ENCODE measurements at places on chromosomes 1 and 21. TPM values are rescaled to one million over a fixed set of nuclear protein-coding genes. Genes with fewer than 3 reads are reported as not detected.

GRCh38 chr1:15031251-15031933 lies 122.2 kb upstream of the TMEM51 start:
- no peak for DNase-seq
- peaks cover 6% of the 10 kb centered on the region for H3K36me3 ChIP-seq
- H3K27ac ChIP-seq: no peak overlapping the region
- H3K27me3 ChIP-seq: no peaks in the 10 kb centered on the region
- H3K4me1 ChIP-seq: peaks cover 3% of the 10 kb centered on the region
- no peak overlapping the region for H3K4me3 ChIP-seq

- H3K36me3 ChIP-seq: peaks cover 7% of the 10 kb centered on the region
- no peak overlapping the region for H3K4me3 ChIP-seq
- no peak for DNase-seq
- no peaks in the 10 kb centered on the region for H3K27me3 ChIP-seq
Measured at GRCh38 chr1:112544011-112544688, 35.4 kb downstream of the WNT2B start.

The RAB4A gene
- 32.3 TPM for total RNA-seq

- no peaks in the 10 kb centered on the region for H3K36me3 ChIP-seq
- no peaks in the 10 kb centered on the region for H3K27me3 ChIP-seq
- no peak overlapping the region for H3K4me3 ChIP-seq
- DNase-seq: no peak
- no peaks in the 10 kb centered on the region for H3K4me1 ChIP-seq
Measured at GRCh38 chr1:170674986-170675385, 11.1 kb downstream of the PRRX1 start.

The OPRD1 gene
- total RNA-seq: not detected

GRCh38 chr21:34890724-34891612 lies 158.1 kb downstream of the RUNX1 start:
- no peak overlapping the region for H3K4me3 ChIP-seq
- H3K27ac ChIP-seq: no peak overlapping the region
- no peaks in the 10 kb centered on the region for H3K36me3 ChIP-seq

DNA sequence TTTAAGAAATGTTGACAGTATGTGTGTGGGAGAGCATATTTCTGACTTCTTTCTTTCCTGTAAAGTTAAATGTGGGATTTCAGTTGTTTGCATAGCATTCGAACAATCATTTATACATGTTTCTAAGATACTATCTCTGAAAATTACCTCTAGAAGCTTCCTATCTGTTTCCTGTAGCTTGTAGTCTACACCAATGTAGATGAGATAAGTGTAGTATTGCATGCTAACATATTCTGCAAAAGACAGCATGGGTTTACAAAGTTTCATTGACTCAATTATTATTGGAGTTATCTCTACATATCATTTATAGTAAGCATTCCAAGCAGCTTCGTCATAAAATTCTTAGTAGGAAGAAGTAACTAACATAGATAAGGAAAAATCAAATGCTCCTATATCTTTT lies 98.9 kb upstream of the DPYD start:
- H3K36me3 ChIP-seq: no peaks in the 10 kb centered on the region
- no peak overlapping the region for H3K4me3 ChIP-seq
- H3K4me1 ChIP-seq: no peaks in the 10 kb centered on the region
- DNase-seq: no peak
- H3K27ac ChIP-seq: no peak overlapping the region

- H3K36me3 ChIP-seq: no peaks in the 10 kb centered on the region
- no peak for DNase-seq
- no peaks in the 10 kb centered on the region for H3K4me1 ChIP-seq
- no peak overlapping the region for H3K27ac ChIP-seq
- no peak overlapping the region for H3K4me3 ChIP-seq
Measured at GRCh38 chr1:12209495-12209832, 20.4 kb upstream of the VPS13D start.

The SLAMF9 gene
- total RNA-seq: 0.43 TPM

The GBP6 gene
- total RNA-seq: 1.3 TPM

The POU2F1 gene
- 34.4 TPM for total RNA-seq

GRCh38 chr1:168427051-168427450 lies 116.7 kb downstream of the XCL2 start:
- H3K4me3 ChIP-seq: no peak overlapping the region
- no peaks in the 10 kb centered on the region for H3K36me3 ChIP-seq
- DNase-seq: no peak
- no peak overlapping the region for H3K27ac ChIP-seq

- no peaks in the 10 kb centered on the region for H3K27me3 ChIP-seq
- H3K4me3 ChIP-seq: no peak overlapping the region
- peak overlapping the region; percentile 91 for H3K27ac ChIP-seq
- no peak for DNase-seq
Measured at GRCh38 chr1:117122330-117123025, 929 bp upstream of the TRIM45 start.

The THEM5 gene
- total RNA-seq: not detected

- no peak for DNase-seq
- H3K4me3 ChIP-seq: no peak overlapping the region
- no peaks in the 10 kb centered on the region for H3K36me3 ChIP-seq
Measured at GRCh38 chr1:5311147-5311546, 656.7 kb downstream of the AJAP1 start.

The TMEM54 gene
- total RNA-seq: 22.4 TPM

DNA sequence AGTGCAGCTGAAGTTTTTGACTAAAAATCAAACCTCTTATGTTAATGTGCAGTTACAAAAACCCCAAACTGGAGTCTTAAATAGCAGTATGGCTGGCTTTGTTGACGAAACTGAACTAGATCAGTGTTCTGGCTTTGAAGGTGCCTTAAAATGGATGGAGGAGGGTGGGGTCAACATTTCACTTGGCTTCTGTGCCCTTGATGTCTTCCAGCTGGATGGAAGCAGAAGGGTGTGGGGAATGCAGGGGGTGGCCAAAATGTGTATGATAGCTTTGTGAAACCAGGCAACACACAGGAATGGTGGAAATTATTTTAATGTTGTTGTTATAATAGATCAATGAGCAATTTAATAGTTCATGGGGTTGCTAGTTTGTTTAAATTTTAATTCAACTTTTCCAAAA lies 96.8 kb upstream of the C1orf105 start:
- no peaks in the 10 kb centered on the region for H3K36me3 ChIP-seq
- peak; percentile 86 for DNase-seq
- H3K4me1 ChIP-seq: peaks cover 23% of the 10 kb centered on the region
- no peaks in the 10 kb centered on the region for H3K27me3 ChIP-seq
- H3K4me3 ChIP-seq: no peak overlapping the region

The LEPR gene
- total RNA-seq: 13.7 TPM

DNA sequence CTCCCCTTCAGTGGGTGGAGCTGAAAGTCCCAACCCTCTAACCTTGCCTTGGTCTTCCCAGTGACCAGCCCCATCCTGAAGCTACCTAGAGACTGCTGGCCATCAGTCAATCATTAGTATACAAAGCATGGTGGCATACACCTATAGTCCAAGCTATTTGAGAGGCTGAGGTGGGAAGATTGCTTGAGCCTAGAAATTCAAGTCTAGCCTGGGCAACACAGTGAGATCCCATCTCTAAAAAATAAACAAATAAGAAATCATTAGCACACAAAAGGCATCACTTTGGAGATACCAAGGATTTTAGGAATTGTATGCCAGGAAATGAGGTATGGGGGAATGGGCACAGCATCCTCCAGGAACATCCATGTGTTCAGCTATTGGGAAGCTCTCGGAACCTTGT lies 4.4 kb upstream of the IFI6 start:
- no peak overlapping the region for H3K4me3 ChIP-seq
- no peaks in the 10 kb centered on the region for H3K27me3 ChIP-seq
- H3K27ac ChIP-seq: no peak overlapping the region
- DNase-seq: no peak
- no peaks in the 10 kb centered on the region for H3K36me3 ChIP-seq
- H3K4me1 ChIP-seq: peaks cover 2% of the 10 kb centered on the region

GRCh38 chr1:231814021-231814420 lies 187.4 kb downstream of the DISC1 start:
- peaks cover 8% of the 10 kb centered on the region for H3K4me1 ChIP-seq
- no peak overlapping the region for H3K4me3 ChIP-seq
- peak; percentile 58 for DNase-seq

The KRTAP19-1 gene
- not detected for total RNA-seq

- H3K4me1 ChIP-seq: no peaks in the 10 kb centered on the region
- H3K27me3 ChIP-seq: no peaks in the 10 kb centered on the region
- DNase-seq: no peak
- no peak overlapping the region for H3K27ac ChIP-seq
- H3K4me3 ChIP-seq: no peak overlapping the region
Measured at GRCh38 chr1:30406996-30407864, 316.2 kb downstream of the MATN1 start.

The NES gene
- total RNA-seq: 37.3 TPM

- no peak overlapping the region for H3K27ac ChIP-seq
- H3K4me1 ChIP-seq: no peaks in the 10 kb centered on the region
- peaks cover 12% of the 10 kb centered on the region for H3K27me3 ChIP-seq
- peak; percentile 74 for DNase-seq
Measured at GRCh38 chr21:41064334-41064791, 103.6 kb upstream of the BACE2 start.

GRCh38 chr1:236734141-236734765 lies 48.0 kb downstream of the ACTN2 start:
- H3K27ac ChIP-seq: peak overlapping the region; percentile 25
- no peak for DNase-seq
- no peak overlapping the region for H3K4me3 ChIP-seq
- no peaks in the 10 kb centered on the region for H3K36me3 ChIP-seq
- H3K27me3 ChIP-seq: no peaks in the 10 kb centered on the region

The ATP1A4 gene
- total RNA-seq: 0.06 TPM

DNA sequence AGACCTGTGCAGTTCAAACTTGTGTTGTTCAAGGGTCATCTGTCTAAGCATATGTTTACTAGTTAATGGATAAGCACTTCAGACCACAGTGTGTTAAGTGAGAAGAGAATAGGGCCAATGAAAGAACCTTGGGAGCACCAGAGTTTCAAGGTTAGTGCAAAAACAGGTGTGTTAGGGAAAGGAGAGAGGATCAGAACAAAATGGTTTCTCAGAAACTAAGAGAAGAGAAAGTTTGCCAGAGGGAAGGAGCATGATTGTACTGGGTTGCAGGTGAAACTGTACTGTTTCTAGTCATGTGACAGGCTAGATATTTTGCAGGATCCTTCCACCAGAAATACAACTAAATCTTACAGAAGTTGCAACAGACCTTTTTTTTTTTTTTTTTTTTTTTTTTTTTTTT lies 23.3 kb downstream of the RPRD2 start:
- peaks cover 5% of the 10 kb centered on the region for H3K4me1 ChIP-seq
- DNase-seq: no peak
- H3K36me3 ChIP-seq: no peaks in the 10 kb centered on the region
- H3K4me3 ChIP-seq: no peak overlapping the region
- no peak overlapping the region for H3K27ac ChIP-seq
- H3K27me3 ChIP-seq: no peaks in the 10 kb centered on the region

DNA sequence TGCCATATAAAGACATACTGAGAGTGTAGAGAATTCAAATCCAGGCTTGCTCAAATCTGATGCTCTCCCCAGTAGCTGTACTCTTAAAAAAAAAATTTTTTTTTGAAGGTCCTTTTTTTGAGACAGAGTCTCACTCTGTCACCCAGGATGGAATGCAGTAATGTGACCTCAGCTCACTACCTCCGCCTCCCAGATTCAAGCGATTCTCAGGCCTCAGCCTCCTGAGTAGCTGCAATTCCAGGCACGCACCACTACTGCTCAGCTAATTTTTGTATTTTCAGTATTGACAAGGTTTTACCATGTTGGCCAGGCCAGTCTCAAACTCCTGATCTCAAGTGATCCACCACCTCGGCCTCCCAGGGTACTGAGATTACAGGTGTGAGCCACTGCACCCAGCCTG lies 28.7 kb downstream of the STYXL2 start:
- no peaks in the 10 kb centered on the region for H3K36me3 ChIP-seq
- H3K27me3 ChIP-seq: peaks cover 7% of the 10 kb centered on the region
- no peaks in the 10 kb centered on the region for H3K4me1 ChIP-seq

Data from lung (tissue), 17 donors.